ENCODE measurements at places on chromosomes 1 and 21.

DNA sequence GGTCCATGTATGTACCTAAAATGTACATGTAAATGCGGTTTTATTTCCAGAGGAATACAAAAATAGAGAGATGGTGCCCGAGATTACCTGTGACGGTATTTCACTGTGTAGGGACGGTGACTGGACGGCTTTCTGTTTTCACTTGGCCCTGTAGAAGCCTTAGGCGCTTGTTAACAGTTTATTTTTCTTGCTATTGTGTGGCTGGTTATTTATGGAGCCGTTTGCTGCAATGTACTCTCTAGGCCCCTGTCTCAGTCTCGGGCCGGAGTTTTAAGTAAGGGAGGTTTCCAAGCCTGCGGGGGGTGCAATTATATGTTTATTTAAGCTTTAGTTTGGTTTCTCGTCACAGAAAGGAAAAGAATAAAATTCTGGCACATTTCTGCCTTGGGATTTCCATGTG, 413 bp downstream of the EFCAB7 start:
- no peak for DNase-seq

DNA sequence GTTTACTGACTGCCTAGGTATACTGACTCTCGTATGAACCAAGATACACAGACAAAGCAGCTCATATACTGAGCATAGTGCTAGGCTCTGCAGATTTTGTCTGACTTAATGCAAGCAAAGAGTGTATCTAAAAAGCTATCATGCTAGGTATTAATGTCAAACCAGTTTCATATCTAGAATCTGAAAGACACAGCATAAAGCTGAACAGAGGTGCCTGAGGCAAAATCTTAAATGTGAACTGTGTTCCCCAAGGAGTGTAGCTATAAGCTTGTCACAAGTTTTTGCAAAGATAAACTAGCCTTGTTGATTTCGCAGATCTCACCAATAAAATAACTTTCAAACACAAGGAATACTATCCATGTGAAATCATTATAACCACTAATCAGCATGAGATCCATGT, 18.1 kb downstream of the JAK1 start:
- no peak for DNase-seq

DNA sequence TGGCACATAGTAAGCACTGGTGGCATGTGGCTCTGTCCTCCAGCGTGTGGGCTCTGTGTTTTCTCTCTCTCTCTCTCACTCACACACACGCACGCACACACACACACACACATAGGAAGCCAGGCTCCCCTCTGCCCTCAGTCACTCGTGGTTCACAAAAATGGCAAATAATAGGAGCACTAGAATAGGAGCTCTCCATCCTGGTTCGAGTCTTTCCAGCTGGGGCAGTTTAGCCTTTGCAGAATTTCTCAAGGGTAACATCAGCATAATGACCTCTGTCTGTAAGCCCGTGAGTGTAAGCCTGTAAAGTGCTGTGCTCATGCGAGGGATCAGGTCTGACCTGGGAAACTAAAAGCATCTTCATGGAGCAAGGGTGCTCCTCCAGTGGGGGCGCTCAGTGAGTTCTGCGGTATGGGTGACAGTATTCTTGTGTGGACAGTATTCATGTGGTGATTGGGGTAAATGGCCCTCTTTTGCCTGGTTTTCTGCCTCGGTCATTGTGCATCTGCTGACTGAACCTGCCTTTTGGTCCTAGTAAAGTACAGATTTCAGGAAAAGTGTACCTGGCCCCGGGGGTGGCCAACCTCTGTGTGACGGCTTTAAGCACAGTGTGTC, 842 bp upstream of the ZC3H12A start:
- DNase-seq, result peak; percentile 60

DNA sequence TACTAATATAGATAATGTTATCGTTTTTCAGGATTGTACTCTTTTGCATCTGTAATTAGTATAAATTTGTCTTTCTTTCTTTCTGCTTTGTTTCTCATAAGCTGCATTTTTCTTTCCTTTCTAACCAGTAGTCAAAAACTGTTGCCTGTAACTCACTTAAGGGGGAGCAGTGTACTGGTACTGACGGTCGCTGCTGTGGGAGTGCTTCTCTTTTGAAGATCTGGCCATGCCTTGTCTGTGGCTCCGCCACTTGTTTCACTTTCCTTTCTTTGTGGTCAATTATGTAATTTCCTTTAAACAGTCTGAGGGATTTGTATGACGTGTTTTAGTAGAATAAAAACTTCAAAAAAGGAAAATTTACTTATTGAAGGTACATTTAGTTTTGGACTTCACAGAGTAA, 37.0 kb downstream of the MIA3 start:
- DNase-seq, result no peak

DNA sequence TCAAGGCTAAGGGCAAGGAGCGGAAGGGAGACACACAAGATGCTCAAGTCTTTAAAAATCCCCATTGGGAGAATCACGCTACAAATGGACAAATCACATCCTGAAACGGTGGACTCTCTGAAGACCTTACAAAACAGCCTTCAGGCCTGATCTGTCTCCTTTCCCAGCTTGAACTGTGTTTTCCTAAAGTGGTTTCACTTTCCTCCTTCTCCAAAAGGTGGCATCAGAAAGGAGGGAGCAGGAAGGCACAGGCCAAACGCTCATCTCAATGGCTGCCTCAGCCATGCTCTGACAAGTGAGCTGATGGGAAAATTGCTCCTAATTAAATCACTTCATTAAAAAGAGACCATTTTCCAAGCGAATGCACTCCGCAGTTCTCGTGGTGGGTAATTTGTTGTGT, 47.7 kb downstream of the UTP25 start:
- peak; percentile 46 for DNase-seq

- DNase-seq, result no peak
Measured at GRCh38 chr1:214638459-214638807, 35.4 kb downstream of the CENPF start.

GRCh38 chr1:15214527-15214926, 32.5 kb upstream of the FHAD1 start:
- no peak for DNase-seq

DNA sequence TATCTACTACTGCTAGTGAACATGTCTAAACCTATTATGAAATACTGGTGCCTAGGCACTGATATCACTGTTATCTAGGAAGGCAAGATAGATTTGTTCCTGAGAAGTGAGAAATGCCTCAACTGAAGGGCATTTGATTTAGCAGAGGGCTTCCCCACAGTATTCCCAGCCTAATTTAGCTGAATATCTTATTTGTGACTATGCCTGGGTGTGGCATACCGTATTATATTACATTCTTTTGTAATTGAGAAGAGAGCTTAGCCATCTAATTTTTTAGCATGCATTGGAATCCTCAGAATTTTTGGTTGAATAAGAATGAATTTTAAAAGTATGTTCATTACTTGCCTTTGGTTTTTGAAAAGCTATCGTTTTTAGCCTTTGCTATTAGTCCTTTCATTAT, 99.1 kb downstream of the ZP4 start:
- no peak for DNase-seq

GRCh38 chr1:35854989-35855700, 27.9 kb upstream of the AGO1 start:
- DNase-seq, result peak; percentile 26

- DNase-seq, result no peak
Measured at GRCh38 chr1:78081980-78082860, 36.5 kb downstream of the GIPC2 start.

DNA sequence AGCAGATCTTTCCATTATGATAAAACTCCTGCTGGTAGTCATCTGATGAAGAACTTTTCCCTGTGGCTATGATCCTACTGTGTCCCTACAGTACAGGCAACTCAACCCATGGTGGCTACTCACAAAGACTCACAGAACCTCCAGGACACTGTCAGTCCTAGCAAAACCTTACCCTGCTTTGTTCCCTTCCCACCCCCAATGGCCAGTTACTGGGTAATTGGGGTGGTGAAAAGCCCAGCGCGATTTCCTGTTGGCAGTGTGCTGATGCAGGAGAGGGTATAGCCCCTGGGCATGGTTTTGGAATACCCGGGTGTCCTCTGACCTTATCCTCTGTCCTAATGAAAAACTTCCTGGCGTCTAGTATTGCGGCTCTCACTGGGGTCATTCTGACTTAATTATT, 533 bp upstream of the RGL1 start:
- DNase-seq, result peak; percentile 90

DNA sequence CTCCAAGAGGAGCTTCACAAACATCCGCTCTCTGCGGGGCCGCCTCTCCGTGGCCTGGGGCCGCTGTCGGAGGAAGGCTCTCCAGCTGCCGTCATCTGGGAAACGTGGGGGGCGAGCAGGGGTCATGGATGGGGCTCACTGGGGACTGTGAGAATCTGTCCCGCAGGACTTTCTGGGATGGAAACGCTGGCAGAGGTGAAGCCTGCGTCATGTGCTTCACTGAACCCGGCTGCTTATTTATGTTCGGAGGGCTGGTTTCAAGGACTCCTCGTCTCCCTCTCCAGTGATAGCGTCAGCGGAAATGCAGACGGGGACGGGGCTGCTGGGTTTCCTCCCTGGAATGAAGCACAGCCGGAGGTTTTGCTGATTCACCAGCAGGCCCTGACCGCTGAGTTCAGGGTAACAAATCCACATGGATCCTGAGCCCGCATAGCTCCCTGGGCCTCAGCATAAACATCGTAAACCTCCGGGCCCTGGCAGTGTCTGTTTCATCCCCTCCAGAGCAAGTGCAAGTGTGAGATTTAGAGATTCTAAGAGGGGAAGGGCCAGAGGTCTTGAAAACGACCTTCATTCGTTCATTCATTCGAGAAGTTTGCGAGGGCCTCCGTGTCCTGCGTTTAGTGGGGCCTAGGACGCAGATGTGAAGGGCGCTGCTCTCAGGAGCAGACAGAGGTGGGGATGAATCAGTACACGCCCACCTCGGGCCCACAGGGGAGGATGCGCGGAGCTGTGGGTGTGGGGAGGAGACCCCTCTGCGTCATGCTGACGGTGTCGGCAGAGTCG, 7.0 kb upstream of the POFUT2 start:
- DNase-seq, result no peak

- no peak for DNase-seq
Measured at GRCh38 chr1:186957314-186957713, 128.6 kb downstream of the PLA2G4A start.

GRCh38 chr1:2127187-2128145, 67.1 kb downstream of the FAAP20 start:
- DNase-seq, result no peak

DNA sequence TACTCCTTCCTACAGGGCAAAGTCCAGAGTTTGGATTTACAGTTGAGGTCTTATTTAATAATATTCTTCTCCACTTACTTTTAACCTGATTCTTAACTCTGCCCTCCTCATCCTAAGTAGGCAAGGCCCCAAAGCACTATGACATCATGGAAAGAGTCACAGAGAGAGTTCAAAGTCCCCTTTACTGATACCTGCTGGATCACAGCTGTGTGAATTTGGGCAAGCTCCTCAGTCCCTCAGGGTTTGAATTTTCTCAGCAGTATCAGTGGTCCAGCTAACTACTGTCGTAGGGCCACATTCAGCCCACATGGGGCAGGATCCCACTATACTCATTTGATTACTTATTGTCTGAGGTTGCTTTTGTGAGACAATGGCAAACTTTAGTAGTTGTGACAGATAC, 16.0 kb downstream of the TYW3 start:
- no peak for DNase-seq

GRCh38 chr1:84006591-84006990, 7.7 kb upstream of the TTLL7 start:
- no peak for DNase-seq

DNA sequence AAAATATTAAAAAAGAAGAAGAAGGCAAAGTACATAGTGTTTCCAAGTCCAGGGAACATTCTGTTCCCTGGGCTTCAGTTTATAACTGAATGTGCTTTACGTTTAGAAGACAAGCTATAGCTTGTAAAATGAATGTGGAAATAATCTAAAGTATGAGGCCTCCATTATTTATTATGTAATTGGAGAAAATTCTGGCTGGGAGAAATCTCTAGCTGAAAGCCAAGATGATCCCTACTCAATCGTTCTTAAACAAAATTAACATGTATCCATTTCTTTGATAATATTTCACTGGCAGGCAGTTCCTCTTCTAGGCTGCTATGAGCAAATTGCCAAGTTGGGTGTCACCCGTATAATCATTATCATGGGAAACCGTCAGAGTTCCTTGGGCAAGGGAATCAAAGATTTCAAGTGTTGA, 52.2 kb upstream of the ETS2 start:
- DNase-seq, result no peak

DNA sequence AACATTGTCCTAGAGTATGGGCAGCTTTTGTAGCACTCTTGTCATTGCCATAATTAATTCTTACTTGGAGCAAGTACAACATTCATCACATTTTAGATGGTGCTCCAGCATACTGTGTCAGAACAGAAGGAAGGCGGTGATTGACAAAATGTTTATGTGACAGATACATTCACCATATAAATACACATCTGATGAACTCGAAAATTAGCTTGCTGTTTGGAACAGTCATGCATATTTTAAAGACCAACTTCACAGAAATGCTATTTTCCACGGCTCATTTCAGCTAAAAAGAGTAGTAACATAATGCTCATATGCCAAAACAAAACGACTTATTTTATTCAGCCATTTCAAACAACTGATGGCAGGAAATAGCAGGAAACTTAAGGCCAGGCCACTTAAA, 302.7 kb downstream of the MRPL39 start:
- no peak for DNase-seq

- DNase-seq, result peak; percentile 42
Measured at GRCh38 chr1:36594023-36594422, 111.3 kb upstream of the CSF3R start.

DNA sequence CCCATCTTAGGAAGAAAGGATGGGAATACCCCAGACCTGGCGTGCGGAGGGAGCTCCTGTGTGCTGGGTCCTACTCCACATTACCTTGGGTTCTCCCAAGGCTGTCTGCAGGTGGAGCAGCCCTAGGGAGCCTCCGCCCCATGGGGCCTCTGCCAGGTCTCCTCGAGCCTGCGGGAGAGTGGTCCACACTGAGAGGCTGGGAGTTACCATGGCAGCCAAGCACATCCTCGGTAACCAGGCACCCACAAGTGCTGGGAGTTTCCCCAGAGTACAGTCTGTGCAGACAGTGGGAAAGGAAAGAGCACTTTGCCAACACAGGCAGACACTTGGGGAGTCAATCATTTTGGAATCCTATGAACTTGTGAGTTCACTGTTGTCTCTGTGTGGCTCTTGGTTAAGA, 249.4 kb downstream of the DYRK1A start:
- no peak for DNase-seq

DNA sequence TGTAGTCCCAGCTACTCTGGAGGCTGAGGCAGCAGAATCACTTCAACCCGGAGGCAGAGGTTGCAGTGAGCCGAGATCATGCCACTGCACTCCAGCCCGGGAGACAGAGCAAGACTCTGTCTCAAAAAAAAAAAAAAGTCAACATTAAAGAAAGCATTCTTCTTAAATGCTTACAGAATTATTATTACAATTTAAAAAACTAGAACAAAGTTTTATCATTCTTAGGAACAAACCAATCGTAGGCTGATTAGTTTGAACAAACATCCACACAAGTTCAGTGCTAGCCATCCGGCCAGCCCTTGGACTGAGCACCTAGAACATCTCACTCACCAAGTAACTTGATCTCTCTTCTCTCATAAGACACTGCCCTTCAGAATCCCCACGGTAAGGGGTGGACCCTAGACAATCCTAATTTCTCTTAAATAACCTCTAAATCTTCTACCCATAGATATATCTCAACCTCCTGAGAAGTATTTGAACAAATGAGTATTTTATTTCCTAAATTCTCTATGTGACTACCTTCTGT, 16.0 kb downstream of the JAK1 start:
- DNase-seq, result no peak

Data from NCI-H526 (cell line).